AG20443 (cell line): ENCODE measurements at places on chromosomes 7 and 10.

- DNase-seq, result no peak
Measured at GRCh38 chr10:63919575-63920279, 398.5 kb downstream of the REEP3 start.

DNA sequence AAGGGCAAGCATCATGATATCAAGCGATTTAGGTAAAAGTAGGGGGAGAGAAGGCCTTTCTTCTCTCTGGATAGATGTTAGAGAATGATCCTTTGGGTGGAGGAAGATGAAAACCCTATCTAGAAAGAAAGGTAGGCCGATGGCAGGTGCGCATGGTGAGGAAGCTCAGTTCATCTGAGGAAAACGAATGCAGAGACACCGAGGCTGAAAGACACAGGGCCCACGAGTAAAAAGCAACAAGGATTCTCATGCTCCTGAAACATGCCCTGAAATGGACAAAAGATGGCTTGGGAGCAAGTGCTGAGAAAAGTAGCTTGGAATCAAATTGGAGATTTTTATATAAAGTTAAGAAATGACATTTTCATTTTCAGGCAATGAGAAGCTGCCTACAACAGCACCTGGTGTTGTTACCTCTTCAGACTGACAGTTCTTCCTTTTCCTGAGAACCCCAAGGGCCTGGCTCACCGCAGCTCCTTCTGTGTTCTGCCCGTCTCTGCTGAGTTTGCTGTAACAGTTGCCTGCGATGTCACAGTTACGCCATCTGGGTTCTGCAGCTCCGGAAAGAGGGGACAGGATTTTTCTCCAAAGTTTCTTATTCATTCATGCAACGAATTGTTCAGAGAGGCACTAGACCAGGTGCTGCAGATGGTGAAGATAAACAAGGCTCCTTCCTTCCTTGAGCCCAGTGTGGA lies 402.0 kb upstream of the KLF6 start:
- no peak for DNase-seq

GRCh38 chr7:48250441-48250951 lies 79.2 kb downstream of the ABCA13 start:
- no peak for DNase-seq

DNA sequence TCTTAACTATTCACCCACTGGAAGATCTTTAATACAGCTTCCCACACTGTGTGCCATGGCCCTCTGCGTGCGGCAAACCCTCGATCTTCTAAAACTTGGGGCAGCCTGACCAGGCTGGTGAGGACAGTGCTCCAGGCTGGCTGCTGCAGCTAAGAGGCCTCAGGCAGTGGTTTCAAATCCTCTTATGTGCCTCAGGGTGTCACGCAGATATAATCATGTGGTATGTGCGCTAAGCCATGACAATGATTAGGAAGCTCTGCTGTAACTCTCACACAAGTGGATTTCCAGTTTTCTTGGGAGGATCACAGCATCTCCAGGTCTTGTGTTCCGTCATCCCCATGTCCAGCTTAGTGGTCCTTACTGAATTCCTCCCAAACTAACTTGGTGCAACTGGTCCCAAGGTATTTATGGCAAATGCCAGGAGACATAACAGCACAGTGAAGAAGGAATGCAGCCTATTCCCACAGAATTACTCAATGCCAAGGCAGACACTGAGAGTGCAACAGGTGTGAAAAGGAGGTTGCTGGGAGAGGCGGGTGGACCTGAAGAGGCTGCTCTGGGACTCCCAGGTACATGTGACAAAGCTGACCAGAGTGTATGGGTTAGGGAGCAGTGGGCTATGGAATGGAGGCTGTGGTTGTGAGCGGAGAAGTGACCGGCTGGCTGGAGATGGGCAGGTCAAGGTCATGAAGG lies 2.3 kb downstream of the HPS1 start:
- no peak for DNase-seq

DNA sequence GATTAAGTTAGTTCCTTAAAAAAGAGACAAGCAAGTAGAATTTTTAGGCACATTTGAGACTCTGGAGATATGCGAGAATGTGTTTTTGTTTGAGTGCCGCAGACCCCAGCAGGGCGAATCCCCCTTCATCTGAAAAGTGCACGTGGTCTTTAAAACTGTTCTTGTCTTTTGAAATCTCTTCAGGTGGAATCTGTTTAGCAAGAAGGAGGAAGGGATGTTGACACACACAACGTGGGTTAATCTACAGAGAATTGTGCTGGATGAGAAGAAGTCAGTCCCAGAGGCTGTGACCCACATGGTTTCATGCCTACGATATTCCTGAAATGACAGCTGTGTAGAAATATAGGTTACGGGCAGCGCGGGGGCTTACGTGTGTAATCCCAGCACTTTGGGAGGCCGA lies 27.1 kb upstream of the ZFAND2A start:
- no peak for DNase-seq

- no peak for DNase-seq
Measured at GRCh38 chr10:61120805-61121204, 176.8 kb upstream of the RHOBTB1 start.

GRCh38 chr7:22879280-22879679 lies 56.6 kb upstream of the TOMM7 start:
- DNase-seq, result no peak

- DNase-seq, result no peak
Measured at GRCh38 chr7:3957472-3958108, 656.5 kb downstream of the SDK1 start.

DNA sequence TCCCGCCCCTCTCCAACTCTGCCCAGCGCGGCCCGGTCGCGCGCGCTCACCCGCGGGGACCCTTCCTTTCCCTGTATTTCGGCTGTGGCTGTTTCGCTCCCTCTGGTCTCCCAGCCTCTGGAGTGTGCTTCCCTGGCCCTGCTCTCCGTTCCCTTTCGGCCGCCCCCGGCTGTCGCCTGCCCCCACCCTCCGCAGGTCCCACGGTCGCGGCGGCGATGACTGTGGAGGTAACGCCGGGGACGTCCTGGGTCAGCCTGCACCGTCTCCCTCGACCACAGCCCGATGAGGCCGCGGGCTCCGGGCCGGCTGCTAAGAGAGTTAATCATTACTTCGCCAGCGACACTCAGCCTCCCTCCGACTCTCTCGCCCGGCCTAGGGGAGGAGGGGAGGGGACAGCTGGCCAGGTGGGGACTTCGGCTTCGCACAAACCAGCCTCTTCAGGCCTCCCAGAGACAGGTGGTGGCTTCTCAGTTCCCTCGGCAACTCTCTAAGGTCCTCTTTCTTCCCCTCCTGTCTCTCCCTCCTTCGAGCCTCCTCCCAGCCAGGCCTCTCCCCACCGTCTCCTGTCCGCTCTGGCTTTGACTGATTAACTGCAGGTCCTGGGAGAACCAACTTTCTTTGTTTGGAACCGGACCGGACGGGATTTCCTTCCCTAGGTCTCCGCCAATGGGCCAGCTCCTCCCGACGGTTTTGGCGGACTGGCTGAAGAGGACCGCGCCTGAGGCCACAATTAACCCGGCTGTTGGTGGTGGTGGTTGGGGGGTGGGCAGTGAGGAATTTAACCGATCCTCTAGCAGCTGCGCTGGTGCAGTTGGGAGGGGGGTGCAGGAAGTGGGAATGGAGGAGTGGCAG lies 5.6 kb upstream of the PAX2 start:
- no peak for DNase-seq

GRCh38 chr10:71957546-71958275 lies 6.5 kb upstream of the CHST3 start:
- DNase-seq, result no peak

- DNase-seq, result peak; percentile 75
Measured at GRCh38 chr10:48289501-48290238, 15.2 kb upstream of the FRMPD2 start.

GRCh38 chr7:142800699-142801260 lies 30.0 kb downstream of the PRSS2 start:
- no peak for DNase-seq

DNA sequence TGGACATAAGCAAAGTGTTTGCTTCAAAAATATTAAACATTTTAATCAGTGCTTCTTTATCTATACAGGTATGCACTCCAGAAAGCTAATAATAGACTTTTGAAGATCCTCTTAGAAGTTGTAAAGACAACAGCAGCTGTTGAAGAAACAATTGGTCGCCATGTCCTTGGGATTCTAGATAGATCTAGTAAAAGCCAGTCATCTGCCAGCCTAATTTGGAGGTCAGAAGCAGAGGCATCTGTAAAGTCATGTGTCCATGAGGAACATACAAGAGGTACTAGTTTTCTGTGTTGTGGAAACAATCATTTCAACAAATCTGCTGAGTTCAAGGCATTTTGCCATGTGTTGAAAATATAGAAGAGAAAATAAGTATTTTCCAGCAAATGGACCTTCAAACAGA lies 89.3 kb downstream of the CYP51A1 start:
- DNase-seq, result no peak

GRCh38 chr10:70596110-70596798 lies 6.3 kb downstream of the PRF1 start:
- DNase-seq, result no peak

DNA sequence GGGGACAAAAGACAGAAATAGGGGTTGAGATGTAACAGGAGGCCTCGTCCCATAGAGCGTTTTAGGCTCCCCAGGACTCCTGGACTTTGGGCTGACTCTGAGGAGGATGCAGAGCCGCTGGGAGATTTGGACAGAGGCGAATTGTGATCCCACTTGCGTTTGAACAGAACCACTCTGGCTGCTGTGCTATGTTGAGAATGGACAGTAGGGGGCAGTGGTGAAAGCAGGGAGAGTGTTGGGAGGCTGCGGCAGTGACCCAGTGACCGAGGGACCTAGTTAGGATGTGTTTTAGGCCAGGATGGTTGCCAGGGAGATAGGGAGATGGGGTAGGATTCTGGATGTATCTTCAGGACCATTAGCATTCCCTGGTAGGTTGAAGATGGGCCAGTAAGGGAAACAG lies 271.6 kb downstream of the CCDC3 start:
- no peak for DNase-seq

- DNase-seq, result no peak
Measured at GRCh38 chr10:22611425-22612115, 102.8 kb downstream of the PIP4K2A start.

GRCh38 chr7:137992550-137993394 lies 9.1 kb downstream of the CREB3L2 start:
- DNase-seq, result peak; percentile 75

- DNase-seq, result no peak
Measured at GRCh38 chr7:70787771-70788170, 344.2 kb upstream of the GALNT17 start.

- peak; percentile 43 for DNase-seq
Measured at GRCh38 chr10:44476409-44477045, 91.6 kb upstream of the CXCL12 start.

GRCh38 chr7:122885583-122886356 lies 490 bp downstream of the CADPS2 start:
- peak; percentile 64 for DNase-seq

DNA sequence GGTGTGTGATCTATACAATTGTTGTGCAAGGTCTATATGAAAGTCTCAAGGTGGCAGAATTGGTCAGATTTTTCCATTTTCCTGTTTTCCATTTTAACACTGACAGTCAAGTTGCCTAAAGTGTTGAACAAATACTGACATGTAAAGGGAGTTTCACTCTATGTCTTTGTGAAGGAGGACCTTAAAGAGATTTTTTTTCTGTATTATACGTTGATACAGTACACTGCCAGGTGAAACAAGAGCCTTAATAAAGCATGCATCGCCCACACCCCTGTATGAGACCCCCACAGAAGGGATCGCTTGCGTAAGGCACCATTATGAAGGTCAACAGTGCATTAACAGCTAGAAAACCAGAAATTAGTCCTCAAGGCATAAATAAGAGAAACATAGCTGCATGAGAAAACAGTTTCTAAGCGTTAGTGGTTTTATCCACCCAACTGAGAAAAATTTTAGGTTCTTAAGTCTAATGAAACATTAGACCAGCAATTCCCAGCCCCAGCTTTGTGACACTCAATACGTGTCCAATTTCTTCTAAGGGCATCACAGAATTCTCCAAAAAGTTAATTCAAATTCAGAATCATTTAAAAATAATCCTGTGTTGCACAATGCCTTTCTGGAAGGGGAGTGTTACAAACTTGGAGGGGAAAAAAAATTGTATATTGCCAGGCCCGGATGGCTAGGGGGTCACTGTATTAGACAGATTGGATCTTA lies 6.9 kb downstream of the KLF6 start:
- DNase-seq, result no peak

DNA sequence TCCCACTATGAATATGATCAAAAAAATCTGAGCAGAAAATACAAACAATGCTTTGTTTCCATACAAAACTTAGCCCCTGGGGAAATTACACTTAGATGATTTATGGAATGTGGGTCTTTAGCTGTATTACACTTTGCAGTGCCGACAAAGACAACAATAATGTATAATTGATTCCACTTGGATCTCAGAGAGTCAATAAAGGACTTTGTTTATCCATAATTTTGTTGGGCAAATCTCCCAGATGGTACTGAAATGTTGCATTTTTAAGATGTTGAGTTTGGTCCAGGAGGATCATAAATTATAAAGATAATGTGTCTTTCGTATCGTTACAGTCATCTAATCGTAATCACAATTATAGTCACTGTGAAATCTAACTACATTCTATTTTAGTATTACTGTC lies 66.9 kb upstream of the DOCK1 start:
- DNase-seq, result no peak

DNA sequence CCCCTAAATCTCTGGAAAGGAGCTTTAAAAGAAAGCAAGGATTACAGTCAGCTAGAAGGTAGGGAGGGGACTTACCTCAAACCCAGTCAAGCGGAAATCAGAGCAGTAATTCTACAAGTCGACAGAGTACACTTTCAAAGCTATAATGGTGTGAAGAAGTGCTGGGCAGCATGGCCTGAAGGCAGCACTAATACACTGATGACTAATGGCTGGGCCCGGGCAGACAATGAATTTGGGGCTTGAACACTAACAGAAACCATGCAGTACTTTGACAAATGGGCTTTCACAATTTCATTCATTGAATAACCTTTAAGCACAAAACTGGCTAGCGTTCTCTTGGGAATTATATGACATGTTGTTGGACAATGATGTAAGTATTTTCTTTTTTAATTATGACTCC lies 4.7 kb downstream of the GLI3 start:
- peak; percentile 64 for DNase-seq

GRCh38 chr7:82234457-82235049 lies 209.0 kb downstream of the CACNA2D1 start:
- peak; percentile 27 for DNase-seq

- no peak for DNase-seq
Measured at GRCh38 chr10:31207636-31208035, 111.4 kb upstream of the ZEB1 start.

- DNase-seq, result peak; percentile 14
Measured at GRCh38 chr10:47452495-47453140, 31.3 kb downstream of the ANXA8 start.

- peak; percentile 20 for DNase-seq
Measured at GRCh38 chr7:90836937-90837336, 240.8 kb downstream of the CDK14 start.

GRCh38 chr10:74347522-74347921 lies 196.5 kb downstream of the ADK start:
- no peak for DNase-seq

GRCh38 chr10:9561821-9562505 lies 1455.7 kb upstream of the CELF2 start:
- DNase-seq, result no peak
